Uterus (tissue), 4 donors: ENCODE measurements at places on chromosomes 7 and 10.

DNA sequence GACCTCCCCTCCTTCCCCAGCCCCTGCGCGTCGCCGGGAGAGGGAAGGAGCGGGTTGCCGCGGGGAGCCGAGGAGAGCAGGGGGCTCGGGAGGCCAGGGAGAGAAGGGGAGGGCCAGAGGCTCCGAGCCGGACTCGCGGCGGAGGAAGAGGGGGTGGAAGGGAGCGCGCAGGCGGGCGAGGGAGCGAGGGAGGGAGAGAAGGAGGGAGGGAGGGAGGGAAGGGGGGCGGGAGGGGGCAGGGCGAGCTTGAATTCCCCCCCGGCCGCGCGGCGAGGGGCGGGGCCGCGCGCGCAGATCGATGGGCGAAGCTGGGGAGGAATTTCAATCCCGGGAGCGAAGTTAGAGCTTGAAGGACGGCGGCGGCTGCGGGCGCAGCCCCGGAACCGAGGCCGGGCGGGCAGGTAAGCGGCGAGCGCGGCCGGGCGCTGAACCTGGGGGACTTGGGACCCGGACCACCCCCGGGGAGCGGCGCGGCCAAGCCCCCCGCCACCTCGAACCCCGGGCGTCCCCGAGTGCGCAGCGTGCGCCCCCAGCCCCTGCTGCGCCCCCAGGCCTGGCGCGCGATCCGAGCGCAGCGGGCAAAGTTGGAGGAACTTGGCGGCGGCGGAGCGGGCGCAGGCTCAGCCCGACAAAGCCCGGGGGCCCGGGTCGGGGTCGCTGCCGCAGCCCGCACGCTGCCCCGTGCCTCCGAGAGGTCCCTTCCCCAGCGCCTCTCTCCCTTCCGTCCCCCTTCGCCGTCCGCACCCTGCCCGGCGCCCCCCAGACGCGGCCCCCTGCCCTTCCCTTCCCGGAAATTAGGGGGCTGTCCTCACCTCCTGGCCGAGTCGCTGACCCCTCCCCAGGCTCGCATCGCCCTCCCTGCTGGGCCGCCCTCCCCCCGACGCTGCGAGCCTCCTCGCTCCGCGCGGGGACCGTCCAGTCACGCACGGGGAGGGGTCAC, at the start of gene ELFN1:
TSS of gene ELFN1 (plus strand) at position 324 of the 940 bp plus-strand sequence. CDS start 74,320 bp downstream, outside the sequence.
- DNase-seq, result peak; percentile 11

DNA sequence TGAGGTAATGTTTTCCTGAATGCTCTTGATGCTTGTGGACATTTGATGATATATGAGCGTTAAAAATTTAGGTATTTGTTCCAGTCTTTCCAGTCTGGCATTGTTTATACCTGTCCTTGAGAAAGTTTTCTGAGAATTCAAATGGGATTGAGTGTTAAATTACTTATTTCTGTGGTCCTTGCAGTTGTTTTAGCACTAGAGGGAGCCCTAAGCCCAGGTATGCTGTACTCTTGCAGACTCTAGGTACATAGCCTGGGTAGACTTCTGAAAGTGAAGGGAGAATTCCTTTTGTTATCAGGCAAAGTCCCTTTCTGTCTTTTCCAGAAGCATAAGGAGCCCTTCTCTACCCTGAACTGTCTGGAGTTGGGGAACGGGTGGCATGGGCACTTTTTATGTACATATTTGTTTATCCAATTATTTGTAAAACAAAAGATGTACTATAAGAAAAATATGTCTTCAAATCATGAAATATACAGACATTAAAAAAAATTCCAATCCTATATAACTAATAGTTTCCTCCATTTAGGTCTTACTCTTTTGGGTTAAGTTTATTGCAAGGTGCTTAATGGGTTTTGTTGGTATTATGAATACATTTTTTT, 262.1 kb downstream of the ATRNL1 start:
- peak; percentile 25 for DNase-seq

- DNase-seq, result peak; percentile 75
Observed at GRCh38 chr10:97553575-97554031, 19.0 kb upstream of the ANKRD2 start.

- no peak for DNase-seq
Observed at GRCh38 chr7:41053820-41054219, 649.1 kb downstream of the INHBA start.

GRCh38 chr10:111015181-111015580, 61.6 kb upstream of the ADRA2A start:
- no peak for DNase-seq

DNA sequence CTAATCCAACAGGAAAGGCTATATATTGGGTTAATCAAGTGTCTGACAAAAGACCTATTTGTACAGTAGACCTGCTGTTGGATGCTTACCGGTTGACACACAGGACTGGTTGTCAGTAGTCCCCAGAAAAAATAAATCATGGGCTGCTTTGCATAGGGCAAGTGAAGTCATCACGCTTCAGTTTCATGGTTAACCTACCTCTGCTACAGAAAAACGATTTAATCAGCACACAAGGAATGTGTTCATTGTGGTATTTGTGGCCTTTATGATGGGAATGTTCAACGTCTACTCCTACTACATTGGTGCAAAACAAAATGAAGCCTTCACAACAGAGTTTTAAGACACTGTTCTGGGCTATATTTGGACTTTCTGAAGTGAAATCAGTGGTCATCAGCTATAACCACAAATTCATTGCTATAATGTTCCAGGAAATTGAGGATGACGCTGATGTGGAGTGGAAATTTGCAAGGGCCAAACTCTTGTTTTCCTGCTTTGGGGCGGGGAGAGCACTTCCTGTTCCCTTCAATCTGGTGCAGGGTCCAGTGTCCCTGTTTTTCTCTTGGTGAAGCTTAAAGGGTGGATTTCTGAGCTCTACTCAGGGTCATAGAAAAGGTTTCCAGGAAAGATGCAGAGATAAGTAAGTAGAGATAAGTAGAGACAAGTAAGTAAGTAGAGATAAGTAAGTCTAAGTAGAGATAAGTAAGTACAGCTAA, 39.3 kb upstream of the GGCT start:
- DNase-seq, result no peak

- no peak for DNase-seq
Observed at GRCh38 chr7:91005024-91005423, 259.2 kb upstream of the FZD1 start.

- DNase-seq, result no peak
Observed at GRCh38 chr10:98831391-98831790, 384.7 kb upstream of the HPS1 start.
